Right forelimb (tissue), 1 donor: ENCODE measurements at places on chromosomes 3 and 15.
A peak's percentile ranks its signal among the peaks of the same experiment; 100 is the strongest.

DNA sequence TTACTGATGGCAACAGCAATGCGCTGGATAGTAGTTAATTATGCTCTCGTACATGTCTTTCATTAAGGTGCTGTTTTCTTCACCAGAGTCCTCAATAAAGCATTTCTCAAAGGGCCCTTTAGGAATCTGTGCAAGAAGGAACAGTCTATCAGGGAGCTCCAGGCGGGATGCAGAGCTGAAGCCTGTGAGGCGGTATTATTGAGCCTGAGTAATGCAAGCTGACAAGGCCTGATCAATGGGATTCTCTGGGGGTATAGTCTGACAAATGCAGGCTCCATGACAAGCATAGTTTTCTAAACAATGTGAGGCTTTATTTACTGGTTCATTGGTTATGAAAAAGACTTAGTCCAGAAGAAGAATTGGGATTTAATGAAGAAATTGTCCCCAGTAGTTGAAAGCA, 530.9 kb upstream of the CBLB start:
- no peak for DNase-seq

DNA sequence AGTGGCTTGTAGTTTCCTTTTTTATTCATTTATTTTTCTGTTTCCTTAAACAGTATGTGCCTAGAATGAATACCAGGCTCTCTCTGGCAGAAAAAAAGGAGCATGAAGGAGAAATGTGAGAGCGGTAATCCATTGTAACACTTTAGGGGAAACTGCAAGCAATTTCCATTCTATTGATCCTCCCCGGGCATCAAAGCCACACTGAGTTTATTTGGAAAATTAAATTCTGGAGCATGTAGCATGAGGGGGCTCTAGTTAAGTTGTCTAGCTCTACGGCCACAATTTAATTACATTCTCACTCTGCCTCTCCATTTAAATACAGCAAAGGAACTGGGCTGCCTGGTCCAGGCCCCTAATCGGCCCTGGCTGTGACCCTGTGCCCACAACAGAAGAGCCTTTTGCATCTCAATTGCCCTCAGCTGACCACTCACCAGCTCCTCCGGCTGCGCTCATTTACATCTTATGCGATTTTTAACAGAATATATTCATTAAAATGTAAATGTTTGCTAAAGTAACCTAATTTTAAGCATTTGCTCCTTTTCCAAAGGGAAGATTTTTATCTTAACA, 72.9 kb downstream of the MEGF11 start:
- DNase-seq, result no peak

DNA sequence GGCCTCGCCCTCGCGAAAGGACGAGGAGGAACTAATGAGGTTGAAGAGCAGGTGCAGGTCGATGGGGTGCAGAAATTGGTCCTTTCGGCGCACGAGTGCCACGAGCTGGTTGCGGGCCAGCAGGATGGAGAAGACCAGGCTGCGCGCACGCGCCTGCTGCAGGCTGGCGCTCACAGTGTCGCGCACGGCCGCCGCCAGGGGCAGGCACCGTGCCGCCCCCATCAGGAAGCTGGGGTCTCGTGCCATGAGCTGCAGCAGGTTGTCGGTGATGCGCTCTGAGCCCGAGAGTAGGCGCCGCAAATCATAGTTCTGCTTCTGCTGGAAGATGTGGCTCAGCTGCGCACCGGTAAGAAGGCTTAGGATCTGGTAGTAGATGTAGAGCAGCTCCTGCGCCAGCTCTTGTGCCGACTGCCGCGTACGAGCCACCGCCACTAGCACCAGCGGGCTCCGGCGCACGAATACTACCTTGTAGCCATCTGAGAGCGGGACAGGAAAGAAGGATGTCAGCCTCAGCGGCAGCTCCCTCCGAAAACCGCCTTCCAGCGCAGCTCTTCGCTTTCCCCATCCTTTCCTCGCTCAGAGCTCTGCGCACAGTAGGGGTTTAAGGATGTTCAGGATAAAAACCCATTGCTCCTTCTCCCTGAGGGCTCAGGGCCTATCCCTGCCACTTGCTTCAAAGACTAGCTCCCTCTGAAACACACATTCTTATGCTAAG, 6.9 kb upstream of the MST1R start:
- DNase-seq, result no peak

DNA sequence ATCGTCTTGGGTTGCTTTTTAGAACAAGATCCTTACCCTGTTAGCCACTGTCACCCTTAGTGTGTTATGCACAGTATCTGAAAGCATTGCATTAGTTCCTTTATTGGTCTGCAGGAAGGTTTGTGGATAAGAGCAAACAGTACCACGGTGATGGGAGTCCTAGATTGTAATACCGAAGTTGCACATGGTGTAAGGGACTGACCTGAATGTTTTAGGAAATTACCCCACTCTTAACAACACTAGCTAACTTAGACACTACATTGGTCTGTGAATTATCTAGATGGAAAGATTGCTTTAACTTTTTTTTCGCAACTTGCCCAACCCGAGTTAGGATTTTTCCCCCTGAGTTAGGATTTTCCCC, 1.3 kb downstream of the STT3B start:
- DNase-seq, result no peak

DNA sequence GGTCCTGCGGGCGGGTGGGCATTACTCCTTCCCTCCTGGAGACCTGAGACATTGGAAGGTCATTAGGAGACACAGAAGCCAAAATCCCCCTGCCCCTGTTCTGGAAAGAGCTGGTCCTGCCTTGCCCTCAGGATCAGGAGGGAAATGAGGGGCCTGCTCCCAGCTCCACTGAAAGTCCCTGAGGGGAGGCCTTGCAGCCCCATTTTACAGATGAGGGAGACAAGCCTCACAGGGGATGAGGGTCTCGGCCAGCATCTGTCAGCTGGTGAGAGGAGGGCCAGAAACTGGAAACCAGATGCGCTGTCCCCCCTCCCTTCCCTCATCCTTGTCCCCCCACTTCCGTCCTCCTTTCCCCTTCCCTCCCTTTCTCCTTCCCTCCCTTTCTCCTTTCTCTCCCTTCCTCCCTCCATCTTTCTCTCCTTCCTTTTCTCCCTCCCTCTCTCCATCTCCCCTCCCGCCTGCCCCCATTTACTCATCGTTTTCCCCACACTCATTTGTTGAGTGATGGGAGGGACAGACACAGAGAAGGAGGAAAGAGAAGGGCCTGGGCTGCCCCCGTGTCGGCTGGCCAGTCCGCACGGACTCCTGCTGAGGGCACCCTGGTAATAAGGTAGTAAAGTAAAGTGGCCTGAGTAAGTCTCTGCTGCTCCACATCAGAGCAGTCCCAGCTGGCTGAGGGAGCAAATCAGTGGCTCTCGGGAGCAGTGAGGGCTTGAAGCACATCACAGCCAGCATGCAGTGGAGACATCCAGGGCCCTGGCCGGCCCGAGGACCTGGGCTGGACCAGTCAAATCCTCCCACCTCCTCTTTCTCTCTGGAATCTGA, 112.4 kb upstream of the ALDH1A3 start:
- peak; percentile 42 for DNase-seq

DNA sequence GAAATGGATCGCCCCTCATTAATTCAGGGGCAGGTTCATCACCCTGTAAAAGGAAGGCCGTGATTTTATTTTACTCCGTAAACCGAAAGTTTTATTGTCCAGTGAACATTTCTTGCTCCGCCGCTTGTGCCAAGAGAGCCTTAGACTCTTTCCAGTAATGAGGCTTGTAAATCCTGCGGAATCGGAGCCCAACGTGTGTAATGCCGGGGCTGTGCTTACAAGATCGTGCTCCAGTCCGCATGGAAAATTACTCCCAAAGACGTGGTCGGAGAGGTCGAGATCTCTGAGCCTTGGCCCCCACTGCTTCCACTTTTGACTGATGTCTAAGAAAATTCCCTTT, 649 bp upstream of the PLOD2 start:
- DNase-seq, result peak; percentile 84

- peak; percentile 61 for DNase-seq
Measured at GRCh38 chr15:66621491-66622467, 56.0 kb upstream of the LCTL start.

GRCh38 chr3:52779837-52780585, 2.6 kb downstream of the ITIH1 start:
- DNase-seq, result peak; percentile 15

GRCh38 chr3:133197619-133198018, 159.4 kb downstream of the TMEM108 start:
- DNase-seq, result no peak

DNA sequence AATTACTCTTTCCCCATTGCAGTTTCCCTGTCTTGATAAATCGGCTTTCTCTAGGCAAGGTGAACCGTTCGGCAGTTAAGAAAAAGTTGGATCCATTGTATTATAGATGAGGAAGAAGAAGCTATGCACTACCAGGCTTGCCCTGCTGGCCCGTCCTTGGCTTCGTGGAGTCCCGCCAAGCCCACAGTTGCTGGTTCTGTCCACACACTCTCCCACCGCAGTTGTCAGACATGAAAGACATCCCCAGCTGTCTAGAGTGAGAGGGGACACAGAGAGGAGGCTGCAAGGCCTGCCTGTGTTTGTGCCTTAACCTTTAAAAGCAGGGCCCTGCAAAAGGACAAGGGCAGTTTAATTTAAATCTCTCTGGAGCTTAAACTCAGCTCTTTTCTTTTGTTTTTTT, 47.2 kb upstream of the PLCL2 start:
- DNase-seq, result no peak
